Brain microvascular endothelial cell (primary cell): ENCODE measurements at places on chromosomes 13 and 19.
A peak's percentile ranks its signal among the peaks of the same experiment; 100 is the strongest.

DNA sequence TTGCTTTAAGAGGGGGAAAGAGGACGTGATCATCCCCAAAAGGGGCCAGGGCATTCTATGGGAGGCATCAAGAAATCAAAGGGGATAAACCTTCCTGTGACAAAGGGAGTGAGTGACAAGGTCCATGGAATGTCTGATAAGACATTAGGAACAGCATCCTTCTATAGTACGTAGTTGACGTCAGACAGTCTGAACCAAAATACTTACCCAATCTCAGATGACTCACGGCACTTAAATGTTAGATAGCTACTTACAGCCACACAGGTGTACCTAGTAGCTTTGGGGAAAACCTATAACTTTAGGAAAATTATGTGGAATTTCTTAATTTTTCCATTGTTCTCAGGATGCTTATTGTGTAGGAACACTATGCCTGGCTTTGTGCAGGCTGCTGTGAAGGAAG is 4.9 kb downstream of the LGALS16 start:
- DNase-seq = no peak

DNA sequence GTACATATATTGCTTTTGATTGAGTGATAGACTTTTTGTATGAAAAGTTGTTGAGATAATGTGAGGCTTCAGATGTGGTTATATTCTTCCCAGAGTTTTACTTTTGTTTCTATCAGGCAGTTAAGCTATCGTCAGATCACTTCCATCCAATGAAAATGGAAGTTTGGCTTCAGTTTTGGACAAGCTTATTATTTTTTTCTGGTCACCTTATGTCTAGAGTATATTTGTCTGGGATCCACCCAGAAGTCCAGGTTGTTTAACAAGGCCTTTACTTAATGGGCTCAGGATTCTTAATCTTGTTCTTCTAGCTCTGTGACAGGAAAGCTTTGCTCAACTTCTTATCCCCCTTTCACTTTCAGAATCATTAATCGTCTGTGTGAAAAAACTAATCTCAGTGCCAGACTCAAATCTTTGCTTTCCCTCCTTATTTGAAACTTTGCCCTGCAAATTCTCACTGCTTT is 150.9 kb downstream of the PDS5B start:
- DNase-seq = no peak

DNA sequence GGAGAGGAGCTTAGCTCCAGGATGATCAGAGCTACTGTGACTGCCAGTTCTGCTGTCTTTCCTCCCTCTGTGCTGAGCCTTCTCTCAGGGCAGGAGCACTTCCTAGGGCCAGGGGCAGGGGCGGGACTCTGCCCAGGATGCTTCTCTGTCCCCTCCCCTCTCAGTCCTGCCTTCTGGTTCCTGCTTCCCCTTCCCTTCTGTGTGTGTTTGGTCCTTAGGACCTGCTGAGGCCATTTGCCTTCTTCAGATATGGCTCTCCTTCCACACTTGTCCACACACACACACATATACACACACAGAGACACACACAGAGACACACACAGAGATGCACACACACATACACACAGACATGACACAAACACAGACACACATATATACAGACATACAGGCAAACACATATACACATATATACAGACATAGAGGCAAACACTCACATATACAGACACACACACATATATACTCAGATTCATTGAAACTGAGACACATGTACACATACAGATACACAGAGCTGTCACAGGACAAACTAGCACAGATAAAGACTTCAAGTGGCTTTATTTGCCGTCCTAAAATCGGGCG is 22.0 kb upstream of the CD177 start:
- no peak for DNase-seq

DNA sequence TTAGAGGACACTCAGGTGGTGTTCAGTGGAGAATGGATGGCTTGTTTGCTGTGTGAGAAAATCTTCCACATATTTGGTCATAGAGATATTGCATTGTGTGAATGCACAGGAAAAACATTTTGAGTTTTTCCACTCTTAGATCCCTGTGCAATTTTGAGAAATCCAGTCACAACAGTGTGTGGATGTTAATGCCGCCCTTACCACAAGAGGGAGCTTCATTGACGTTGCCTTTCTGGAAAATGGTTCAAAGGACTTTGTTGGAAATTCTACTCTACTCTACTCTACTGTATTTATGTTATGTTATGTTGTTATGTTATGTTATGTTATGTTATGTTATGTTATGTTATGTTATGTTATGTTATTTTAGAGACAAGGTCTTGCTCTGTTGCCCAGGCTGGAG is 13.4 kb downstream of the ZNF20 start:
- peak; percentile 13 for DNase-seq

DNA sequence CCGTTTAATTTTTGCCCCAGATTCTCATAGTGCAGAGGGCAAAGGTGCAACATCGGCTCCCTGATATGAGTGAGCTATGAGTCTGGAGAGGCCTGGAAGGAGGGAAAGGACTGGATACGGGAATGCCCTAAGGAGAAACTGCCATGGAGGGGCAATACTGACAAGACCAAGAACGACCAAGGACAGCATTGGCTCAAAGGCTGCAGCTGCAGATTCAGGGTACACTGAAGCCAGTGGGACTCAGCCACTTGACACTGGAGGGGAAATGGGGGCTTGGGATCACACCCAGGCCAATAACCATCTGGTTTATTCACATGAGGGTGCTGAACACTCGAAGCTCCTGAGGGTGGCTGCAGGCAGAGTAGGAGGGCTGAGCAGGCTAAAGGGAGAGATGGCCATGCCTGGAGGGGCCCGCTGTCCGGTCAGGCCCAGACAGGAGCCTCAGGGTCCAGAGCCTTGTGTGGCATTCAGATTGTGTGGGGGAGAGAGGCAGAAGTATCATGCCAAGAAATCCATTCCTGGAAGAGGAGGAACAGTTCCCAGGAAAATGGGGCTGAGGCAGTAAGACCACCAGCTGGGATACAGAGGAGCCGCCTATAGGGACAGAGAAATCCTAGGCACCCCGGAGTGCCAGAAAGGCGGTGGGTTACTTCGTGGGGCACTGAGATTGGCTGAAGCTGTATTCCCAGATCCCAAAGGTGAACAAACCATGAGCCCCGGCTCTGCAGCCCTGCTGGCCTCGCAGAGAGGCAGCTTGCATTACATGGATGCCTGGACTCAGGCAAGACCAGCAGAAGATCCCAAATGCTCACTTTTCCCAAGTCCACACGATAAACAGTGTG is 20.7 kb downstream of the COL4A1 start:
- no peak for DNase-seq

DNA sequence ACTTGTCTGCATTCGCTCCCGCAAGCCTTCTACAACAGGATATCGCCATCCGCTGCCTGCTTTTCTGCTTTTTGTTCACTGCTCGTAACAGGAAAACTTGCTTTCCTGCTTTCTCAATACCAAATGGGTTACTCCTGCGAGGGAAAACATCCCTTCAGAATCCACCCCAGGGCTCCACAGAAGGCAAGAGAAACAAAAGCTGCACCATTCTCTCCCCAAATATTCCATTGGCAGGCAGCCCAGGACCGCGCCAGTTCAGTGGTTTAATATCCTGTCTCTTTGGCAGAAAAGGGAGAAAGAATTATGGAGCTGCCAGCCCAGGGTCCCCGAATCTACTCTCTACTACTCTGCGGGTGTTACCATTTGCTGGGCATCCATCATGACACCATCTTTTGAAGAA is 84.7 kb upstream of the DOCK9 start:
- DNase-seq = peak; percentile 42

GRCh38 chr13:26225896-26226617 is 3.9 kb upstream of the RNF6 start:
- no peak for DNase-seq

GRCh38 chr13:87684850-87685742 is 13.9 kb downstream of the SLITRK5 start:
- no peak for DNase-seq

DNA sequence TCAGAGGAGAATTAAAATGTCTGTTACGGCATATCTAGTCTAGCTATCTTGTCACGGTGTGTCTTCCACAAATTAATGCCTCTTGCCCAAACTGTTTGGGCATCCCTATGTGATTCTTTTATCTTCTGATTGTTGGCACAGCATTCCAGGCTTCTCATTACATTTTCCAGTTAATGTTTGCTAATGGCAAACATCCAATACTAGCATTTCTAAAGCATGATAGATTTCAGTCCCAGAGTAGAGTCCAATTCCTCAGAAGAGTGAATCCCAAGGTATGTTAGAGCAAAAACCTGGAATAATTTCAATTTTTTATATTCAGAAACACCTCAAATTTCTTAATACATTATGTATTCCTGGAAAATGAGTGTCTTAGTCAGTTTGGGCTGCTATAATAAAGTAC is 684.5 kb upstream of the SLITRK1 start:
- DNase-seq = no peak

GRCh38 chr13:54606944-54607343 is 1578.3 kb downstream of the OLFM4 start:
- no peak for DNase-seq

- peak; percentile 32 for DNase-seq
Measured at GRCh38 chr13:109918179-109918711, 131.9 kb upstream of the IRS2 start.

DNA sequence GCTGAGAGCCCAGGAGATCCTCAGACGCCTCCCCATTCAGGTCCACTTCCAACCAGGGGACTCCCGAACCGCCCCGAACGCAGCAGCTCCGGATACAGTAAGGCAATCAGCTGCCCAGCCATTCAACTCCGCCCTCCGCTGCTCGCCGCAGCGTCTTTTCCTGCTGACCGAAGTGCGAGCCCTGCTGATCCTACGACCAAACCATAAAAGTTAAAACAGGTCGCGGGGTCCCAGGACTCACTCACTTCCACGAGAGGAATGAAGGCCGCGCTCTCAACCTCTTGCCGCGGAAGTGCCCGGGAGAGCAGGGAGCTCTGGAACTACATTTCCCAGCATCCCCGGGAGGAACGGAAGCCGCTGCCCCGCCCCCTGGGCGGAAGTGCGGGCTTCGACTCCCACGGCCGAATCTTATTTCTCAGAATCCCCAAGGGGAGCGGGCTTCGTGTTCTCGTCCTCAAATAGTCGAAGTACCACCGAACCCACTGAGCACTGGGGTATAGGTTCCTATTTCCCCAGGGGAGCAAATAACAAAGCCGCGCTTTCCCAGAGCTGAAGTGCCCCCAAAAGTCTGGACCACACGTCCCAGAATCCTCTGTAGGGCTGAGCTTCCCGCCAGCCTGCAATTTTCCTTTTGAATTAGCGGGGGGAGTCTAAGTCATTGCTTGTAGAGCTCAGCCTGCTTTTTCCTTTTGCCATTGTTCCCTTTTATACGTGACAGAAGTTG is at the start of gene ZNF45:
Gene ZNF45 (minus strand): TSS at position 298 of the 724 bp plus-strand sequence. CDS start 13,097 bp downstream, outside the sequence.
- DNase-seq = peak; percentile 87

- DNase-seq = no peak
Measured at GRCh38 chr13:94480672-94481145, 1.2 kb upstream of the DCT start.

- no peak for DNase-seq
Measured at GRCh38 chr13:43444081-43444480, 342.7 kb downstream of the ENOX1 start.

DNA sequence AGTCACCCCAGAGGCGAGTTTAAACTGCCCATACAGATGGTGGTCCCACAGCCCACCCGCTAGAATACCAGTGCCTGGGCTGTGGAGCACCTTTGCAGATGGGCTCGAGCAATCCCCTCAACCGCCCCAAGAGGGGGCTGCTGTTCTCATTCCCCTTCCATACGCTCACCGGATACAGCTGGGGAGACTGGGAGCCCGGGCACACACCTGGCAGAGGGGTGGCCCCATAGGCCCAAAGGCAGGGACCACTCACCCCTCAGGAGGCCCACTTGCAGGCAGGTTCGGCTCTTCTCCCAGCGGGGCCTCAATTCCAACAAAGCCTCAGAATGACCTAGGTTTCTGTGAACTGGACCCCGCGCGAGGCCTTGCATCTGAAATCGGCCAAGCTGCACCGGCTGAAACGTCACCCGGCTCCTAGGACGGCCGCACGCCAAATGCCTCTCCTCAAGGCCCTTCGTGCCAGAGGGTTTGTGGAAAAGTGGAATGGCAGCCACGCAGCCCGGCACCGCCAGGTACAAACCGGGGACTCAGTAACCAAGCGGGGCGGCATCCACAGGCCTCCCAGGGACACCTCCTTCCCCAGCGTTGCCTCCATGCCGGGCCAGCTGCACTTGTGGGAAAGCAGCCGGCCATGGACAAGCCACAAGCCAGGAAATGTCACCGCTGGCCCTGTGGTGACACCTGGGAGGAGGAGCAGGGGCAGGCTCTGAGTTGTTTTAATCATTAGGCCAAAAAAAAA is 18.7 kb downstream of the MLLT1 start:
- DNase-seq = no peak

GRCh38 chr19:15234431-15235130 is 2.3 kb upstream of the EPHX3 start:
- no peak for DNase-seq

- no peak for DNase-seq
Measured at GRCh38 chr13:98182589-98182988, 5.5 kb upstream of the RNF113B start.

- no peak for DNase-seq
Measured at GRCh38 chr19:29325241-29325975, 112.5 kb upstream of the UQCRFS1 start.

GRCh38 chr19:18506101-18506930 is 15.6 kb downstream of the ELL start:
- no peak for DNase-seq

GRCh38 chr13:99967498-99967868 is 4.1 kb downstream of the ZIC5 start:
- no peak for DNase-seq

DNA sequence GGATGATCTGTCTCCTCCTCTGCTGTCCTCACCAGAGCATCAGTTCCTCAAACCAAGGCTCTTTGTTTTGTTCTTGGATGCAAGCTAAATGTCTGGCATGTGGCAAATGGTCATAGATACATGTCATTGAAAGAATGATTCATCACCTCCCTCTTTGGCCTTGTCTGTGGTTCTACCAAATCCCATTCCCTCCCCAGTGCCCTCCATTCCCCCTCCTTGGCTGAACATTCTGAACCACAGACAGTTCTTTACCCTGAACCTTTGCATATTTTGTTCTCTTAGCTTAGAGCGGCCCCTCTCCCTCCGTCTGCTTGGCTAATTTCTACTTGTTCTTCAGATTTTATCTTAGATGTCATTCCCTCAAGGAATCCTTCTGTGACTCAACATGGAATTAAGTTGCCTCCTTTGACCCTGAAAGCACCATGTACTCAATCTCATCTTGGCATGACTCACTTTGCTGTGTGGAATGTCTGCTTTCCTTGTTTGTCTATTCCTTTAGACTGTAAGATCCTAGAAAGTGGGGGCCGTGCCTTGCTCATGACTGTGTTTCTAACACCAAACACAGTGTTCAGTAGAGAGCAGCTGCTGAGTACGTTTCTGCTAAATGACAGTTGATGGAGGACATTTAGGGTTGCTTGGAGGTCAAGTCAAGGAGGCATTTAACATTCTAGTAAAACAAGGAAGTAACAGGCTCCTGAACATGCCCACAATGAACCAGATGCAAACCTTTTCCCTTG is 8.1 kb downstream of the ALOX5AP start:
- DNase-seq = peak; percentile 99

- DNase-seq = no peak
Measured at GRCh38 chr13:33758113-33758512, 59.8 kb upstream of the RFC3 start.

GRCh38 chr19:44644402-44645016 is 799 bp downstream of the PVR start:
- DNase-seq = no peak
